ENCODE measurements at places on chromosomes 5 and 9.

DNA sequence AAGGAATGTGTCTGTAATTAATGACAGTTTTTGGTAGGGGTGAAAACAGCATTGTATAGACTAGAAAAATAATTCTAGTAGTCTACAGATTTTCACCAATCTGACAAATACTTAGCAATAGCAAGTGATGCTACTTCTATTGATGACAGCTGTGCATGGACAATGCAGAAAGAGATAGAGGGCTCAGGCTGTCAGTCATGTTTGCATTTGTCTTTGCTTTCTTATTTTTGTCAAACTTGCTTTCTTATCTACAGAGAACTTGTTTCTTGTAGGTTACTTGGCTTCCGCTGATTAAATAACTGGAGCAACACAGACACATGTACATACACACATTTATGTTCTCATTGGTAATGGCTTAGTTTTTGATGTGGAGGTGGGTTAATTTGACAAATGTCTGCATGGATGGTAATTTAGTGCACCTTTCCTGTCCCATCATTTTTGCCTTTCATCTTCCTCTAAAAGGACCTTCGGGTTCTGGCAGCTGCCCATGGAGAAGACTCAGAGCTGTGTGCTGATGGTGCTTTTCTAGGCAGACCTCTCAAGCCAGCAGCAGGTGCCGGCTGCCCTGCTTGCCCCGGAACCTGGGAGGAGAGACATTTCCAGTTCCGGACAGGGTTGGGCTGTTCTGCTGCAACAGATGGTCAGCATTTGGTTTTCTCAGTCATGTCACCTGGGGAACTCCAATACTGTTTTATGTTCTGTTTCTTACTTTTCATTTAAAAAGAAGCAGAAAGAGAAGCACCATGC is 28.8 kb downstream of the CAMK4 start:
- no peak for DNase-seq

DNA sequence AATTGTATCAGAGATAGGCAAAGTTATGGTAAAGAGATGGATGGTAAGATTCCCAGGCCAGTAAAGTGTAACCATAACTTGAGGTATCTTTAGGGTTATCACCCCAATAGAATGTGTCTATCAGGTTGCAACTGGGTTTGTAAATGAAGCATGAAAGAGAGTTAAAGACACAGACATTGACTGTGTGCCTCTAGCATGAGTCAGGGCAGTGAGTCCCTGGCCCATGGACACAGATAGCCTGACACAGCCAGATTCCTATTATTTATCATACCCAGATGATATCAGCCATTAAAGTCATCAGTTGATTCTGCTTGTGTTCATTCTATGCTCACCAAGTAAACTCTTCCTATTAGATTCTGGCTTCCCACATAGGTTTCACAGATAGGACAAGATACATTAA is 33.5 kb upstream of the SNAPC3 start:
- no peak for DNase-seq

DNA sequence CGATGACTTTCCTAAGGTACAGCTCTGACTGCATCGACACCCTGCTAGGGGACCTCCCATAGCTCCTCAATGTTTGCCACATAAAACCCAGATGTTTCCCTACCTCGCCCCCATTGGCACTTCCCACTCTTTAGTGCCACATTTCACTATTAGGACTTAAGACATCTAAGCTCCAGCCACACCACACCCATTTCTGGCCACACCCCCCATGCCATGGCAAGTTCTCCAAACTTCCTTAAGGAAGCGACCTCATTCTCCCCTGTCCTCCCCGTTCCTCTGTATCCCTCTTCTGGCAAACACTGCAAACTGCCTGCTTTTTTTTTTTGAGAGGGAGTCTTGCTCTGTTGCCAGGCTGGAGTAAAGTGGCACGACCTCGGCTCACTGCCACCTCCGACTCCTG is 62.9 kb downstream of the USP20 start:
- DNase-seq = no peak

DNA sequence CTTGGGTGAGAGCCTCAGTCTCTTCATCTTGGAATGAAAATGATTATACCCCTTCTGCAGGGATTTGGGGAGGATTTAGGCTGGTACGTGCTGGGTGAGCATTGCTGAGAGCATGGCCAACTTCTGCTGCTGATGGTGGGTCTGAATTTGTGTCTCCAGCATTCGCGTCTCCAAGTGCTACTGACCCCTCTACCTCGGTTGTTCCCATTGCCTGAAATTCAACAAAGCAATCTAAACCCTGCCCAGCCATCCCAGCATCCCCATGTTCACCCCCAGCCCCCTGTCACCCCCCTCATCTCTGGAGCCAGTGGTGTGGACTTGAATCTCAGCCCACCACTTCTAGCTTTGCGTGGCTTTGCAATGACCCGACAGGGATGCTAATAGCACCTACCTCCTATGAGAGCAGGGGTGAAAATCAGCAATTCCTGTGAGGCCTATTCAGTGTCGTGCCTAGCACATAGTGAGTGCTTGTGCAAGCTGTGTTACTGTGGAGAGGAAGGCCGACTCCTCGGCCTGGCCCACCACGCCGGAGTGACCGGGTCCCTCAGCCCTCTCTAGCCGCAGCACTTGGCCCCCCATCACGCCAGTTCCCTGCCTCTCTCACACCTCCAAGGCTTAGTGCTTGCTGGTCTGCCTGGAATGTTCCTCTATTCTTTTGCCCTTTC is 43.4 kb upstream of the SH3PXD2B start:
- no peak for DNase-seq

- no peak for DNase-seq
Observed at GRCh38 chr9:116234081-116234480, 80.5 kb downstream of the PAPPA start.

- DNase-seq = no peak
Observed at GRCh38 chr5:151033217-151033934, 13.0 kb downstream of the GPX3 start.

- no peak for DNase-seq
Observed at GRCh38 chr9:35905912-35906679, at the start of gene HRCT1. Gene HRCT1, plus strand, starts transcription at chr9:35906202. Its CDS starts 86 bp downstream, at chr9:35906288.

DNA sequence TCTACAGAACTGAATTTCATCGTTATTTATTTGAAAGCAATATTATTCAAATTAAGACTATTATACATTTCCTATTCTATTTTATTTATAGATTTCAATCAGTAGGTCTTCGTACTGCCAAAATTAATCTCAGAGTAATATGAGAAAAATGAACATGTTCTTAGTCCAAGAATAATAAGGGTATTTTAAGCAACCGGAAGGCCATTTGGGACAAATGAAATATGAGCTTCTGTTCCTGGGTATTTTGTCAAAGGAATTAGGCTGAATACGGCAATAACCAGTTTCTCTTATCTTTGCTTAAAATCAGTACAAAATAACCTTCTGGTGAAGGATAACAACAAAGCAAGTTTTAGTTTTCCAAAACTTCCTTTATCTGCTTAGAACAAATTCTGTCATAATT is 410.3 kb upstream of the PRR16 start:
- DNase-seq = no peak

DNA sequence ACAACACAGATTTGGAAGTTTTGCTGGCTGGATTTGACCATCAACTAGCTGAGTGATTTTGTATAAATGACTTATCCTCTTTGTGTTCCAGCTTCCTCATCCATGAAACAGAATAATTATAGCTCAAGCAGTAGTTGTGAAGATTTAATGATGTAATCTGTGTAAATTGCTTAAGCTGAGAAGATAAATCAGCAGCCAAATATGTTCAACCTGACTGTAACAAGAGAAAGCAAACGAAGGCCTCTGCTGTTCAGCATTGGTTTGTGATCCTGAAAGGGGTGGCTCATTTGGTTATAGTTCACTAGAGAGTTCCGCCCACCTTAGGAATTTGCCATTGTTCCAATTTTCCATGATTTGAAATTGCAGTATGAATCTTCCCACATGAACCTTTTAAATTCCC is 75.7 kb upstream of the CCDC112 start:
- DNase-seq = no peak

GRCh38 chr5:42566652-42567295 is 143.5 kb downstream of the GHR start:
- no peak for DNase-seq

DNA sequence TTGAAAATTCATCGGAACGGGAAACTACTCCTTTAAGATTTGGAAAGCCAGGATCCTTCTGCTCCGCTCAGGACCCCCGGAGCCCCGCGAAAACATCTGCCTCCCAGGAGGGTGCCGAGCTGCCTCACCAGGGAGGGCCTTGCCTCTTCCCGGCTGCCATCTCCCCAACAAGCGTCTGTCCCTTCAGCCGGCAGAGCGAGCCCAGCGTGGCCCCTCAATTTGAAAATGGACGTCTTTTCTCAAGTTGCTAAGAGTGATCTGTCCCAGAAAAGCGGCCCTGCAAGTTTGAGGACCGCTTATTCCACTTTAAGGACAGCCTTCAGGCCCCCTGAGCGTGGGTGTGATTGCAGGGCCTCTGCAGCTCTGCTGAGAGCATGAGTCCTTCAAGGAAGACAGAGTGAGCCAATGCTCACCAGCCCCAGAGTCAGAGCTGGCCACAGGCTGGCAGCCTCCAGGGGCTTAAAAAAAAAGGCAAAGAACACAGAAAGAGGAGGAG is 101.3 kb downstream of the PHF2 start:
- DNase-seq = no peak

- DNase-seq = peak; percentile 58
Observed at GRCh38 chr5:149317281-149318048, 27.8 kb upstream of the GRPEL2 start.

- no peak for DNase-seq
Observed at GRCh38 chr9:113579283-113580040, 115.9 kb downstream of the RGS3 start.

DNA sequence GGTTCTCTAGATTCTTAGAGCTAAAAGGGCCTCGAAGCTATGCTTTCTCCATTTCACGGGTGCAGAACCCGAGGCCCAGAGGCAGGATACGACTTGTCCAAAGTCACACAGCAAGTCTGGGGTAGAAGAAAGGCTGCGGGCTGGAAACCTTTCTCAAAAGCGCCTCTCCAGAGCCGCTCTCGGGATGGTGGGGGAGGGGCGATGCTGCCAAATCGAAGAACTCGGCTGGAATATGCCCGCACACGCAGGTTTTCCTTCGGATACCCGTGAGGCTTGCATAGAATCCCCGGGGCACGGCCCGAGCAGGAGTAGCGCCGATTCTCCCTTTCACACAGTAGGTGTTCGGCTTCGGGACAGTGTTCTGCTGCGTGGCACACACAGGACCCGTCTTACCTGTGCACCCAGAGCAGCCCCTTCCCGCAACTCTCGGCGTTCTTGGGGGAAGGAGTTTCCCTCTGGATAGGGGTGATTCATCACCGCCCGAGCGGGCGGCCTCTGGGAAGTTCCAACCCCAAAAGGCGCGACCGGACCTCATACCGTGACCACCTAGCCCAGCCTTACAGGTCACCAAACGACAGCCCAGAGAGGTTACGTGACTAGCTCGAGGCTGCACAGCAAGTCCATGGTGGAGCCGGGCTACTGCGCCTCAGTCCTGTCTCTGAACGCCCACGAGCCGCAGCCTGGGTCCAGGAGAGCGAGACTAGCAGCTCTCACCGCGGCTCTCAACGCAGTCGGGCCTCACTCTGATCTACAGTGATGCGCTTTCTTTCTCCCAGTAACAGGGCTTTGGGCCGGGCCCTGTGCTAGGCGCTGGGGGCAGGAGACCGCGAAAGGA is 4.1 kb downstream of the PAX5 start:
- no peak for DNase-seq

- DNase-seq = peak; percentile 85
Observed at GRCh38 chr5:1011226-1011631, 2.6 kb downstream of the NKD2 start.

DNA sequence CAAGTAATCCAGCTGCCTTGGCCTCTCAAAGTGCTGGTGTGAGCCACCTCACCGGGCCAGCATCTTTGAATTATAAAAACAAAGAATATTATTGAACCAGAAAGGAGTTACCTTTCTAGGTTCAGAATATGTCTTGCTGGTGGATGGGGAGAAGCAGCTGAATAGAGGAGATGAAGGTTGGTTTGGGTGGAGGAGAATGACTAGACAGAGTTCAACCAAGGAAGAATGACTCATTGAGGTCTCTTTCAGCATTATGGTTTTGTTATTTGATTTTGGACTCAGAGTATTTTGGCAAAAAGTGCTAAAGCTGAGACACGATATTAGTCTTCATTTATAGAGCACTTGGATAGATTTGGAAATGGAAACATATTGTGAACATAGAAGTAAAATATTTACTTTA is 75.2 kb upstream of the MPDZ start:
- DNase-seq = no peak

DNA sequence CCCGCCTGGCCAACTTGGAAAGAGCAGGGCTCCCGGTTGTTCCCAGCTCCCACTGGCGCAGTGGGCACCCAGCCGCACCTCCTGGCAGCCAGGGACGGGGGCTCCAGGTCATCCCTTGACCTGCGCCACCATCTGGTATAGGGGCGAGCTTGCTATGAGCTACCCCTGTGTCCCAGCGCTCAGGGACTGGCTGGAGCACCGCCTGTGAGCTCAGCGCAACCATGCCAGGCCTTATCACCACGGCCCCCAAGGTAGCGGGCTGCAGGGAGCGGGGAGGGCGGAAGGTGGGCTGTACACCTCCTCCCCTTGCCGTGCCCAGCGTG is 15.4 kb upstream of the RASA1 start:
- no peak for DNase-seq

DNA sequence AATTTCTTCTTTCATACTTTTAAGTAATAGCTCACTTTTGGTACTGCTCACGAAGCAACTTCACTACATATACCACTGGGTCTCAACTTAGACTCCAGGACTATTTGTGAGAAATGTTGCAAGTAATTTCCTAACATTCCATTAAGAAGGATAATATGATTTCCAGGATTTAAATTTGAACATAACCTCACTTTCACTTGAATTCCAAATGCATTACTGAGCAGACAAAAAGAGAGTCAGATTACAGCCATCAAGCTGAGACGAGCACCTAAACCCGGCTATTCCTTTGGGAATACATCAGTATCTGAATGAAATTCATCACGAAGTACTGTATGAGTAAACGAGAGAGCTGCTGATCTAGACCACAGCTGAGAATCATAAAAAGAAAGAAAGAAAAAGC is 47.3 kb downstream of the LIFR start:
- no peak for DNase-seq

- no peak for DNase-seq
Observed at GRCh38 chr5:141904551-141904950, 19.1 kb upstream of the DELE1 start.

- DNase-seq = no peak
Observed at GRCh38 chr9:34653151-34654072, 1.4 kb downstream of the IL11RA start.

GRCh38 chr5:148965511-148966265 is 97.2 kb downstream of the SH3TC2 start:
- no peak for DNase-seq

DNA sequence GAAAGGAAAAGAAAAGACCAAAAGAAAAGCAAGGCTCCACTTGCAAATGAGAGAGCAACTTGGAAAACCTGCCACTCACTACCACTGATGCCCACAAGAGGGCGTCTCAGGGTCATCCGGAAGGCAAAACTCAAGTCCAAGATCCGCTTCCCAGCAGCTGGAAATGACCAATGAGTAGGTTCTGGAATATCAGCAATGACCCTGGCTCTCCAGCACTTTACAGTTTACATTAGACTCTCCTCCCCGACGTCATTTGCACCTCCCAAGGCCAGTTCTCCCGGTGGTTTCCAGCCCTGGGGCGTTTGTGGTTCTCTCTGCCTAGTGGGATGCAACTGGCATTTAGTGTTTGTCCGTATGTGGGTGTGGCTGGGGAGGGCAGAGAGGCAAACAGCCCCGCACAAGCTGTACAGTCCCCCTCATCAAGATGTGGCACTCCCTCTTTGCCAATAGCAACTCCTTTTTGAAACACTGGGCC is 193.8 kb upstream of the ZNF618 start:
- DNase-seq = no peak

Data from D721Med (cell line).